ENCODE measurements at places on chromosomes 1 and 21.

- H3K36me3 ChIP-seq: peaks cover 1% of the 10 kb centered on the region
- H3K27ac ChIP-seq: peak overlapping the region; percentile 81
- H3K27me3 ChIP-seq: no peaks in the 10 kb centered on the region
- H3K4me3 ChIP-seq: no peak overlapping the region
- DNase-seq: no peak
Observed at GRCh38 chr1:147168626-147169058, 3.6 kb downstream of the PRKAB2 start.

GRCh38 chr1:109499661-109500536 lies 6.0 kb downstream of the CYB561D1 start:
- H3K36me3 ChIP-seq: peaks cover 12% of the 10 kb centered on the region
- no peaks in the 10 kb centered on the region for H3K27me3 ChIP-seq
- peaks cover 16% of the 10 kb centered on the region for H3K4me1 ChIP-seq
- H3K27ac ChIP-seq: peak overlapping the region; percentile 27

DNA sequence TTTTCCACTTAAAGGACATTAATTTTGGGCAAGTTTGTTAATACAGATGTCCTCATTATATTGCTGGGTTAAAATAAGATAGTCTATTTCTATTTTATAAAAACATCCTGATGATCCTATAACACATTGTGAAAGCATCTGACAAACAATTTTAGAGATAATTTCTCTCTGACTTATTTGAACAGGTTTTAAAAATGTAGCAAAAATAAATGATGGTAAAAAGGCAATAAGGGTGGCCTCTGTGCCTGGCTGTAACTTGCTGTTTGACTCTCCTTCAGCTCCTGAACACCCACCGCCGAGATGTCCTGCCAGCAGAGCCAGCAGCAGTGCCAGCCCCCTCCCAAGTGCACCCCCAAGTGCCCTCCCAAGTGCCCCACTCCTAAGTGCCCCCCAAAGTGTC lies at the start of gene LCE1A:
Gene LCE1A, plus strand, starts transcription at position 301 of the 400 bp plus-strand sequence. Its CDS starts 0 bp downstream, at position 301.
- H3K4me3 ChIP-seq: no peak within 1 kb of the TSS
- H3K36me3 ChIP-seq: no peaks in the 10 kb centered on the region
- no peaks in the 10 kb centered on the region for H3K27me3 ChIP-seq
- no peaks in the 10 kb centered on the region for H3K4me1 ChIP-seq
- no peak for DNase-seq

GRCh38 chr1:231041719-231042261 lies 1.7 kb upstream of the FAM89A start:
- no peak overlapping the region for H3K27ac ChIP-seq
- H3K36me3 ChIP-seq: no peaks in the 10 kb centered on the region
- DNase-seq: no peak
- no peaks in the 10 kb centered on the region for H3K27me3 ChIP-seq
- no peak overlapping the region for H3K4me3 ChIP-seq

DNA sequence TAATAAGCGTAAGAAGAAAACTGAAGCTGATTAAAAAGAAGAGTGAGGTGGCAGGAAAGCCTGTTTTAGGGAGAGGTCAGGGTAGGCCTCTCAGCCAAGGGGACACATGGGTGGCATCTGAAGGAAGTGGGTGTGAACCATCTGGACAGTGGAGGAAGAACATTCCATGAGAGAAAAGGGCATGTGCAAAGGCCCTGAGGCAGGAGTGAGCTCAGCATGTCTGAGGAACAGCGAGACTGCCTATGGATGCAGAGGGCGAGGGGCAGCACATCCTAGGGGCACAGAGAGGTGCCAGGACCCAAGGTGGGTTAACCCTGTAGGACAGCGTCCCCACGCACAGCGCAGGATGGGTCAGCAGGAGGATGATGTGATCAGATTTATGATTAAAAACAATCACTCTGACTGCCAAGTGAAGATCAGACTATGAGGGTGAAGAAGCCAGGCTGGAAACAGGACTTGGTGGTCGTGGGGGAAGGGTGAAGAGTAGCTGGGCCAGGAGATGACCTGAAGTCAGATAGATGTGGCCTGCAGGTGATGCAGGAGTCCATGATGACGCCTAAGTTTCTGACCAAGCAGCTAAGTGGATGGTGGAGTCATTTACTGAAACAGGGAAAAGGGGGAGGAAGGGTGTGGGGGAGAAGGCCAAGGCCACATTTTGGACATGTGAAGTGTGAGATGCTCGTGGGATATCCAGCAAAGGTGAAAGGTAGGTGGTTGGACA lies 37.9 kb downstream of the PABPC4 start:
- H3K4me1 ChIP-seq: no peaks in the 10 kb centered on the region
- no peak for DNase-seq
- H3K27me3 ChIP-seq: no peaks in the 10 kb centered on the region
- peaks cover 16% of the 10 kb centered on the region for H3K36me3 ChIP-seq
- no peak overlapping the region for H3K27ac ChIP-seq
